ENCODE measurements at places on chromosomes 7 and 10. TPM values are rescaled to one million over a fixed set of nuclear protein-coding genes. Genes with fewer than 3 reads are reported as not detected.

DNA sequence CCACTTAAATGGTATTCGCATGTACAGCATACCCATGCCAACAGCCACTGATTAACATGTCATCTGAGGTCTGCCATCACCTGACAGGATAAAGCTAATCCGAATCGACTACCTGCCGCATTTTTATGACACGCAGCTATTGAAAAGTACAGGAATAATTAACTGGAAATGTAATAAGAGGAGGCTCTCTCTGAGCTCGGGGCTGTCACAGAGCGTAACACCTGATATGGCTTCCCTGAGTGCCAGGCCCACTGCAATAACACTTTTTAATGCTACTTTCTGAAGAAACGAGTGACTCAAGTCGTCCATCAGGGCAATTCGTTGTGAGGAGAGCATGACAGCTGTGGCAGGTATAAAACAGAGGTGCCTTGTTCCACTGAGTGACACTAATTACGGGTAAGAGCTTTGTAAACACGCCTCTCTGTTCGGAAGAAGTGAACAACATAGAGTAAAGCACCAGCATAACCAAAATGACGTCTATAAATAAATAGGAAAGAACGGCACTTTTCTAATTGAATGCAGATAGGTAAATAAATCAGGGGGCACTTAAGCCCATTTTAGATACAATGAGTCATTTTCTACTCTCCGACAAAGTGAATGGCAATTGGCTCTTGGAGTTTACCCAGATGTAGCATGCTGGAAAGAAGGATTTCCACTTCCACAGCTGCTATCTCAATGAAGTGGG lies 56.5 kb upstream of the CREB5 start:
- DNase-seq = no peak

- no peak for DNase-seq
These were observed 1567.3 kb upstream of the LRRTM3 start for GRCh38 chr10:65358565-65358964.

Gene ATP6V0E2
- 120 TPM for total RNA-seq

- no peak for DNase-seq
These were observed 13.5 kb upstream of the SCRN1 start for GRCh38 chr7:30003098-30003497.

Gene FOXI2
- total RNA-seq = 0.08 TPM

GRCh38 chr7:88795553-88795952 lies at the start of gene TEX47:
Gene TEX47, minus strand, starts transcription at chr7:88795737. Its CDS starts 795 bp downstream, at chr7:88794942.
- no peak for DNase-seq

Measured in left ventricle myocardium inferior (tissue), 1 donor.